IPS-NIHi11 (cell line): ENCODE measurements at places on chromosomes 7 and 10.
A peak's percentile ranks its signal among the peaks of the same experiment; 100 is the strongest.

DNA sequence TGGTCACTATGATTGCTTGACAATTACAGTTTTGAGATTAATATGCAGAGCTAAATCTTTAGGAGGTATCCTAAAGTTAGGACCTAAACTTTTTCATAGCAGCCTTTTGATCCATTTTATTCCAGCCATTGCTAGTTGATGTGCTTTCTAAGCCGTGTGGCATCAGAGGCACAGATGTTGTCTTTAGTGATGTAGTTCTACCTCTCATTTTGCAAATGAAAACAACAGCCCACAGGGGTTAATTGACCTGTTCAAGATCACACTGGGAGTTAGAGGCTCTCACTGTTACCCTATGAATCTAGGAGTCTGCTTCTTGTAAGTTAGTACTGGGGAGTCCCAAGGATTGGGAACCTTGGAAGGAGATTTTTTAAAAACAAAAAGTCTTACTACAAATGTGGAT is 10.6 kb downstream of the AUTS2 start:
- peak; percentile 30 for DNase-seq

DNA sequence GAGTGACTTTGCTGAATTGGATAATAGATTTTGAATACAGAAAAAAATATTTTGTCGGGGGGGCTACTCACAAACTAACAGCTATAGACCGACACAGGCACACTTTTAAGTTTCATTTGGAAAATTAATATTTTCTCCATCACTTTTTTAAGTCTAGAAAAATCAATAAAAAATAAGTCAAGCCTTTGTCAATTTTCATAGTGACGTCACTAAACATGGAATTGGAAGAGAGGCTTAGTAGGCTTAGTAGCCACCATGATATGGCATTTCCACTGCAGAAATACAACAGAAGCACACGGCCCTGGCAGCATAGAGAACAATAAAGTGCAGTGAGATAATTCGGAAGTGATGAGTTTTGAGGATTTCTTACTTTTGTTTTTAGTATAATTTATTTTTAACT is 357.2 kb downstream of the RPS24 start:
- DNase-seq: no peak

DNA sequence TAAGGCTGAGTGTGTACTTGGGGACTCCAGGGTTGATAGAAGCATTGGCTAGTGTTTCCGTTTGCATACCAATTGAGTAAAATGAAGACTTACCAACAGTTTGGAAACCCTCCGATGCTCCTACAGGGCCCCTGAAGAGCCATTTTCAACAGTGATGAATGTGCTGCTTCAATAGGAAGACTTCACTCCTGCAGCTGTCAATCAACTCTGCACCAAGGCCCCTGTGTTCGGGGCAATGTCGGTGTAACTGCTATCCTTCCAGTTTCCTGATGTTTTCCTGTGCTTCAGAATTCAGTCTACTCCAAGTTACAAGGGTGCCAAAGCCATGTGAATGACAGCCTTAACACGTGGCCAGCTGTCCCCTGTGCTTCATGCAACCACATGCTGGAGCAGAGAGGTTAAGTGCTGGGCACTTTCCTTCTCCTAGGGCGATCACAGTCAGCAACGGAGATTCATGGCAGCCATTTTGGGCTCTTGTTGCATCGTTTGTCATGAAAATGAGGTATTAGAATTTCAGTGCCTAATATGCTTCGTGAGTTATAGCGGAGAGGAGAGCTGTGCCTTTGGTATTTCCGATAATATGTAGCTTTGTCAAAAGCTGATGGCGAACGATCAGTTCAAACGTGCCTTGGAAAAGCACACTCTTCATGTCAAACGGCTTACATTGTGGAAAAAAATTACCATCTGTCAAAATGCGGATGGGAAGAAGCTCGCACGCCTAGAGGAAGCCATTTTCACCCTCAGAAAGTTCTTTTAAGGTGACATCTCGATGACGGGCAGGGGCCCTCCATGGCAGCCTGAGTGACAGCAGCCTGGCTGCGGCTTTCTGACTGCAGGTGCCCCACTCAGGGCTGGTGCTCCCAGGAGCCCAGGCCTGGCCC is 287.8 kb downstream of the ACTR3B start:
- DNase-seq: no peak

GRCh38 chr7:80629023-80629422 is 9.4 kb upstream of the CD36 start:
- no peak for DNase-seq

DNA sequence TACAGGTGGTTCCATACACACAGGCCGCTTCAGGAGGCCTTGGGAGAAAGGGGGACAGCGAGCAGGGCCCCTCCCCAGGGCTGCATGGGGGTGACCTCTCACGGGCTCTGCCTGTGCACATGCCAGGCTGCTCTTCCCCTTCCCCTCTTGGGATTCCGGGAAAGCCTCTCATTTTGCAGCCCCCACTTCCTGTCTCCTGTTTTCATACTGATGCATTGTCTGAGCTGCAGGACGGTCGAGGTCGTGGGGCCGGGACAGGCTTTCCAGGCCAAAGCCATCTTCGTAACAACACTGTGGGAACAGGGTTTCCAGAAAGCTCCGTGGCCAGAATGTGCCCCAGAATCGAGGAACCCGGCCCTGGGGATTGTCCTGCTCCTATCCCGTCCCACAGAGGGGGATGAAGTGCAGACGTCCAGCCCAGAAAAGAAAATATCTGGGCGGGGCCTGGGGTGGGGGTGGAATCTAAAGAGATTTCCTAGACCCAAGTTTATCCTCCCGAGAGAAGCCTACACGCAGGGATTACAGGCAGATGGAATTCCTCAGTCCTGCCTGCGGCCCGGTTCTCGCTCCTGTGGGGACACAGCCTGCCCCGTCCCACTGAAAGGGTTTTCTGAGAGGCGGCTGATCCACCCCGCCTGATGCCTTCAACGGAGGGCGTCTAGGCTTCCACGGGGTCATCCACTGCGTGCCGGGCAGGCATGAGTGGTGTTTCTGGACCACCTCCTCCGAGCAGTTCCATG is 29.5 kb upstream of the DNAAF5 start:
- no peak for DNase-seq

- no peak for DNase-seq
Measured at GRCh38 chr7:136971776-136972175, 103.3 kb downstream of the CHRM2 start.

- DNase-seq: no peak
Measured at GRCh38 chr7:131493581-131493980, 62.8 kb downstream of the PODXL start.

GRCh38 chr7:78326189-78326588 is 527.6 kb downstream of the PHTF2 start:
- no peak for DNase-seq

DNA sequence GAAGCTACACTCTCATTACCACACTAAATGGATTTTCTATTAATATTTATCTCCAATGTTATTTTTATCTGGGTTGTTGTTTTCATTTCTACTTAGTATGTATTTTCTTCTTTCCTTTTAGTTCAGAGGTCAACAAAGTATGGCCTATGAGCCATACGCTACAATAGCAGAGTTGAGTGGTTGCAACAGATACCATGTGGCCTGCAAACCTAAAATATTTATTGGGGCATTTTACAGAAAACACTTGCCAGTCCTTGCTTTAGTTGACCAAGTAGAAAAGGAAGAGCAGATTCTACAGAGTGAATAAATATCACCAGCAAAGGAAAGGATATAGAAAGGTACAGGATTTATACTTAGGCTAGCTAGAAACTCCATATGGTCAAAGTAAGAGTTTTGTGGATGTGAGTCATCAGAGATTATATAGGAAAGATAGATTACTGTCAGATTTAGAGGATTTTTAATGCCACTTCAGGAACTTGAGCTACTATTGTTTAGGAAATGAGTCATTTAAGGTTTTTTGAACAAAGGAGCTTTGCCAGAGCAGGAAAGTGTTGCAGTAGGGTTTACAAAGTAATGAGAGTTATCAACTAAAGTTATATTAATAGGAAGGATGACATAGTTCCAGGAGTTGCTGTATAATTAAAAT is 323.3 kb upstream of the KAT6B start:
- DNase-seq: no peak

DNA sequence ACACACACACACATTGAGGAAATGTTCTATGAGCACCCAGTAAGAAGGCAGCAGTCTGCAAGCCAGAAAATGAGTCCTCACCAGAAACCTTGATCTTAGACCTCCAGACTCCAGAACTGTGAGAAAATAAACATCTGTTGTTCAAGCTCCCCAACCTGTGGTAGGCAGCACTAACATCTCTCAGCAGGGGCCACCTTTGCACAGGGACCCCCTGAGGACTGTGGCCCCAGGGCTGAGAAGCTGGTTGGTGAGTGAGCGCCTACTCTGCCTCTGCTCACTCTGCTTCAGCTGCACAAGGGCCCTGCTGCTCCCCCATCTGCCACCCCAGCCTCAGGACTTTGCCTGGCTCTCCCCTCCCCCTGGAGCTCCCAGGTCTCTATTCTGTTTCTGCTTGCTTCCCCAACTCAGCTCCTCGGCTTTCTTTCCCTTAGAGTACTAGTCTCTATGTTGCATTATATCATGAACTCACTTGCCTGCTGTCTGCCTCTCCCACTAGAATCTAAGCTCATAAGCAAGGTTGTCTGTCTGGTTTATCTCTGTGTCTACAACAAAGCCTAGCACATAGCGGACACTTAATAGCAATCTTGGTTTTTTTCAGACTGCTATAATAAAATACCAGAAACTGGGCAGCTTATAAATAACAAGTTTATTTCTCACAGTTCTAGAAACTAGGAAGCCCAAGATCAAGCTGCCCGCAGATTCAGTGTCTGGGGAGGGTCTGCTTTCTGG is 40.4 kb upstream of the PRLHR start:
- DNase-seq: no peak

GRCh38 chr10:94405406-94405805 is 3.1 kb downstream of the TBC1D12 start:
- no peak for DNase-seq

- DNase-seq: no peak
Measured at GRCh38 chr7:101943889-101944600, 126.6 kb downstream of the CUX1 start.

- no peak for DNase-seq
Measured at GRCh38 chr10:14385596-14386593, 55.2 kb upstream of the FRMD4A start.

DNA sequence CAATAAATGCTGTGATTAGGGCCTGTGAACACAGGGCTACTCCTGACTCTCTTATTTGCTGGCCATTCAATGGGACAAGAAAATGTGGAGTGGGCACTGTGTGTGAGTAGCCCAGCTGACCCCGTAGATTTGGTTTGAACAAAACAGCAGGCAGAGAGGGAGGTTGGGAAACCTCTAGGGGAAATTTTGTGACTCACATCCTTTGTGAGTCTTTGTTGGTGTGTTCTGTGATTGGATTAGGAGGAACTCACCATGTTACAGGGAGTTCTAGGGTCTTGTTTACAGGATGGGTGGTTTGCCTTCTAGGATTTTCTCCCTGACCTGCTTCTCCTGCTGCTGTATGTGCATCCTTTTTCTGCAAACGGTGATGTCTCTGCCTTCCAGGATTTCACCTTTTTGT is 128.3 kb upstream of the MKI67 start:
- DNase-seq: no peak

GRCh38 chr7:22784346-22784745 is 38.3 kb downstream of the TOMM7 start:
- no peak for DNase-seq

- no peak for DNase-seq
Measured at GRCh38 chr10:132990684-132991545, 48.5 kb upstream of the CFAP46 start.

- no peak for DNase-seq
Measured at GRCh38 chr7:131482800-131483199, 73.6 kb downstream of the PODXL start.

- DNase-seq: no peak
Measured at GRCh38 chr10:21524131-21524525, 1.4 kb downstream of the SKIDA1 start.

DNA sequence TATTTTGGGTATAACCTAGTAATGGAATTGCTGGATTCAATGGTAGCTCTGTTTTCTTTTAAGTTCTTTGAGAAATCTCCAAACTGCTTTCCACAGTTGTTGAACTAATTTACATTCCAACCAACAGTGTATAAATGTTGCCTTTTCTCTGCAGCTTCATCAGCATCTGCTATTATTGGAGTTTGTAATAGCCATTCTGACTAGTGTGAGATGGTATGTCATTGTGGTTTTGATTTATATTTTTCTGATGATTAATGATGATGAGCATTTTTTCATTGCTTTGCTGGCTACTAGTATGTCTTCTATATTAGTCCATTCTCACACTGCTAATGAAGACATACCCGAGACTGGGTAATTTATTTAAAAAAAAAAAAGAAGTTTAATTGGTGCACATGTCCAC is 248.6 kb upstream of the MAGI2 start:
- no peak for DNase-seq

DNA sequence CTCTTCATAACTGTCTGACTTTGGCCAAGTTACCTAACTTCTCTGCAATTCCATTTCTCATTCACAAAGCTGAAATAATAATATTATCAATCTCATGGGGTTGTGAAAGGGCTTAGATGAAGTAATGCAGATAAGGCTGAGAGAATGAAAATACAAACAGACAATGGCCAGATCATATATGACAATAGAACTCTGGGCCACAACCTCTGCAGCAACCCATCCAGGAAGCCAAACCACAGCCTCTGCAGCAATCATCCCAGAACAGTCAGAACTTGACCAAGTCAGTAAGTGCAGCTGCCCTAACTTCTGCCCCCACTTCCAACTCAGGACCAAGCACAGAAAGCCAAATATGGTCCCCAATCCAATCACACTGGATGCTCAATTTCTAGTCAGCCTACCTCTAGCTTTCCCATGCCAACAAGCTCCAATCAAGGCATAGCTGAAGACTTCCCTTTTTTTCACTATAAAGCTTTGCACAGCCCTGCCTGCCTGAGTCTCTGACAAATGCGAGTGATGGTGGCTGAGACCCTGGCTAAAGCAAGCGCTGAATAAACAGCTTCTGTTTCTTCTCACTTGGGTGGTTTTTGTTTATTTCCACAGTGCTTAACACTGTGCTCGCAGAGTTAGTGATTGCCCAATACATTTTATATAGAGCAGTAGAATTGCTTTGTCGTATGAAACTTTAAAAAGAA is 34.8 kb upstream of the TNPO3 start:
- DNase-seq: no peak

DNA sequence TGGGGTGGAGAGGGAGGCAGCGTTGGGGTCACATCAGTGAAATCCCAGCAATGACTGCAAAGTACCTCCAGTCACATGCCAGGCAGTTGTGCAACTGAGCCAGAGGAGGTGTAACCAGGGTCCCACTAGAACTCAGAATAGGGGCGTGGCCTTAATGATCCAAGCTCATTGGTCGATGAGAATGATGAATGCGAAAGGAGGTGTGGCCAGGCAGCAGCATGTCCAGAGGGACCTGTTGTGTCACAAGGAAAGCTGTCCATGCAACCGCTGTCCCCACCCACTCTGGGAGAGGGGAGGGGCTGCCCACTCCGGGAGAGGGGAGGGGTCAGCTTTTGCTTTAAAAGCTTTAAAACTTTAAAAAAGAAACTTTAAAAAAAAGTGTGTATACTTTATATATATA is 25.3 kb upstream of the MTPAP start:
- peak; percentile 76 for DNase-seq

- DNase-seq: peak; percentile 57
Measured at GRCh38 chr10:7475046-7475911, 64.4 kb upstream of the SFMBT2 start.

DNA sequence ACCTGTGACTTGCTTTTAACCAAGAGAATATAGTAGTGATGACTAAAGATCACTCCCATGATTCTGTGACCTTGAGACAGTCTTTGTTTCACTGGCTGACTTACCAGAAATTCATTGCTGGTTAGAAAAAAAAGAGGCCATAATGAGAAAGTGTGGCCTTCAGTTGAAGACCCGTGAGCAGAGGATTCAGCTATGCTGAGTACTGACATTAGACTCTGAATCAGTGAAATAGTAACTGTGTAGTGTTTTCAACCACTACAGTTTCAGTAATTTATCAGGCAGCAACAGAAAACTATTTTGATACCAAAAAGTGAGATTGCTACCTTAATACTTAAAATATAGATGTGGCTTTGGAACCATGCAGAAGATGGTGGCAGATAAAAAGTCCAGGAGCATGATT is 298.0 kb upstream of the KCND2 start:
- no peak for DNase-seq
